ENCODE measurements at places on chromosomes 2 and 18.
A peak's percentile ranks its signal among the peaks of the same experiment; 100 is the strongest.

DNA sequence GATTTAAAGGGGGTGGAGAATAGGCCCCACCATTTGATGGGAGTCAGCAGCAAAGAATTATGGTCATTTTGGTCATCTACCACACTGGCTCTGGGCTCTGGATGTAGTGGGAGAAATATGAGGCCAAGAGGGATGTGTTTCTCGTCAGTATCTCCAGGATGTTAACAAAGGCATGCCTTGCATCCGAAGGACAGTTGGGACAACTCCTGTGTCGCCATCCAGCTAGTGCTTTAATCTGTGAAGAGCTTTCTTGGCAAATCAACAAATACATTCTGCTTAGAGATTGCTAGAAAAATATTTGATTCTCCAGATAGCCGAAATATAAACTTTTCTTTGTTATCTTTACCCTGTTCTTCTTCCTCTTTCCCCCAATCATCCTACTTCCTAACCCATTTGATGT lies 287.1 kb upstream of the TNP1 start:
- DNase-seq: no peak

DNA sequence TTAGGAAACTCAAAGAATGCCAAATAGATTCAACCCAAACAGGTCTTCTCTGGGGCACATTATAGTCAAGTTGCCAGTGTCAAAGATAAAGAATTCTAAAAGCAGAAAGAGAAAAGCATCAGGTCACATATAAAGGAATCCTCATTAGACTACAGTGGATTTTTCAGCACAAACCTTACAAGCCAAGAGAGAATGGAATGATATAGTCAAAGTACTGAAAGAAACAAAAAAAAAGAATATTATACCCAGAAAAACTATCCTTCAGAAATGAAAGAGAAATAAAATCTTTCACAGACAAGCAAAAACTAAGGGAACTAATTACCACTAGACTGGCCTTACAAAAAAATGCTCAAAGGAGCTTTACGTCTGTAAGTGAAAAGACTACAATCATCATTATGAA lies 65.5 kb downstream of the TBR1 start:
- DNase-seq: no peak

DNA sequence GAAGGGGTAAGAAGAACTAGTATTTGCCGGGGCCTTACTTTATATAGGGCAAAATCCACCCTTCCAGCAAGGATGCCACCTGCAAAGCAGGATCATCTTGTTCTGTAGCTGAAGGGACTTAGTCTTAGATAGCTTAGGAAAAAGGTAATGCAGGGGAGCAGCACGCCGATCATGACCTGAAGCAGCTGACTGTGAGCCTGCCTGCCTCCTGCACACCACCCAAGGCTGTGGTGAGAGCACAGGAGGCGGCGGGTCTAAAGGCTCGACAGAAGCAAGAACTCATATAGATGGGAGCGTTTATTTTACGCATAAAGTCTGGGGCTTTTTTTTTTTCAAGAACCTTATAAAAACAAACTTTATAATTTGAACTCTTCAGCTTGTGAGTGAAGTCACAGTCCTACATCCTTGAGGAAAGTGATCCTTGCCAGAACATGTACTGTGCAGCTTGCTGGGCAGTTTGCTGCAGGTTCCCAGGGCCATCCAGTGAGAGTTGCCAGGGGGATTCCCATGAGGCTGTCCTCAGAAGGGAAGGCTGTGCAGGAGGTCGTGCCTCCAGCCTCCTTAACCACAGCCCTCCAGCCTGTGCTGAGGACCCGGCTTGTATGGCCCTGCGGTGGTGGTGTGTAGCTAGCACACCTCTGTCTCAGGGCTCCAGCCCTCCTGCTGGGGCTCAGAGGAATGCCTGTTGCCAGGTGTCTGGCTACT lies 92.1 kb downstream of the RNF144A start:
- no peak for DNase-seq

GRCh38 chr2:182621810-182622209 lies 94.2 kb upstream of the DNAJC10 start:
- DNase-seq: no peak

DNA sequence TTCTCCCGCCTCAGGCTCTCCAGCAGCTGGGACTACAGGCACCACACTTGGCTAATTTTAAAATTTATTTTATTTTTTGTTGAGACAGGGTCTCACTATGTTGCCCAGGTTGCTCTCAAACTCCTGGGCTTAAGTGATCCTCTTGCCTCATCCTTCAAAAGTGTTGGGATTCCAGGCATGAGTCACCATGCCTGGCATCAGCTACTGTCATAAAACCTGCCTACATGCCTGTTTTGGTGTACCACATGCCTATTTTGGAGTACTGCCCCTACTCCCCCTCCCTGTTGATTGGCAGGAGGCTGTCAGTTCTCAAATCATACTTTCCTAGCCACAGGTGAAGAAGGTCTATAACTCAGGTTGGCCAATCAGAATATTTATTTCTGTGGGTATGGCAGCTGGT lies 64.0 kb downstream of the CHST9 start:
- no peak for DNase-seq

DNA sequence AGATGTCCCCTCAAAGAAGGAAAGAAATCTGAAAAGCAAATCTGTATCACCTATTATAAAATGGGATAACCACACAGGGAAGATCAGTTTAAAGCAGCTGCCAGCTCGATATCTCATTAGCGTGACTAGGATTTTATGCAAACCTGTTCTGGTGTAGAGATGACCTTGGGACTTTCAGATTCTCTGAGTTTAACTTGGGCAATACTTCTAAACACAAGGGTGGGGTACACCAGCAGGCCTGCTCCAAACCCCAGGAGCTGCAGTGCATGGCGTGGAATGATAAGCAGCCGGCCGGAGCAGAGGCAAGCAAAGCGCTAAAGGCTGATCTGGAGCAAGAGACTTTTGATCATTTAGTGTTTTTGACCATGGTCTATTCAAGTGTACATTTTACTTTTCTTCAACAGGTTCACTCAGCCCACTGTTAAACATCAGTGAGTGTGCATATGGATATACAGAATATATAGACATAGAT lies 4.7 kb downstream of the SERTAD2 start:
- DNase-seq: no peak

- no peak for DNase-seq
Observed at GRCh38 chr2:239475161-239476028, 74.6 kb upstream of the HDAC4 start.

DNA sequence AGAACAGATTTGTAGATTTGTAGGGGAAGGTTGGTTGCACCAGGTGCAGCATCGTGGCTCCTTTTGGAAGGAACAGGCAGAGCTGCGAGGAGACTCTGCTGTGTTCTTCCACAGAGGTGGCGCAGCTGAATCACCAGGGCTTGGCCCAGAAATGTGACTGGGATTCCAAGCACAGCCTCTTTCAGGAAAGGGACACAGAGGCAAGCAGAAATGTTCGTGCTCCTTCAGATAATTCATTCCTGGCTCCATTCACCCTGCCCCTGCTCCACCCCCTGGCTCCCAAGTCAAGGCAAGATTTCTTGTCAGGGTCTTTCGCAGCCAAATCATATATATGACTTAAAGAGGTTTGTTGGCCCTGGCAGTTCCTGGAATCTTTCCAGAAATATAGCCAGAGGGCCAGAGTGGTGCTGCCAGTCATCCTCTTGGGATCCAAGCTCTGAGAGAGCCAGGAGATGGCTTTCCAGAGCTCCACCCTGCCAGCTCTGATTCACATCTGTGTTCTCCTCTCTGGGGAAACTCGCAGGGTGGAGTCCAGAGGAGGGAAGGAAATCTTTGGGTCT lies 203.9 kb upstream of the TANK start:
- DNase-seq: no peak

GRCh38 chr18:666628-667027 lies 9.2 kb downstream of the TYMS start:
- no peak for DNase-seq

DNA sequence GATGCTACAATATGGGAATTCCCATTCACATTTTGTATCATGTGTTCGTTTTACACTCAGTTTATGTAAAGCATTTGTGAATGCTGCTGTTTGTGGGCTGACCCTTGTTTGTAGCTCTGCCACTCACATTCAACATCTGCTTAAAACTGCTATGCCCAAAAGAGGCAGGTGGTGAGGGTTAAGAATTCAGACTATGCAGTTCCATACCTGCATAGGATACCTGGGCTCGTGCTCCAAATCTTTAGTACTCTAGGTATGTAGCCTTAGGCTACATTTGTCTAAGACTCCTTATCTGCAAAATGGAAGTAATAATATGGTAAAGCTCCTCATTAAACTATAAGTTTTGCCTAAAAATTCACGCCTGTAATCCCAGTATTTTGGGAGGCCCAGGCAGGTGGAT lies 199.5 kb downstream of the GPD2 start:
- no peak for DNase-seq

DNA sequence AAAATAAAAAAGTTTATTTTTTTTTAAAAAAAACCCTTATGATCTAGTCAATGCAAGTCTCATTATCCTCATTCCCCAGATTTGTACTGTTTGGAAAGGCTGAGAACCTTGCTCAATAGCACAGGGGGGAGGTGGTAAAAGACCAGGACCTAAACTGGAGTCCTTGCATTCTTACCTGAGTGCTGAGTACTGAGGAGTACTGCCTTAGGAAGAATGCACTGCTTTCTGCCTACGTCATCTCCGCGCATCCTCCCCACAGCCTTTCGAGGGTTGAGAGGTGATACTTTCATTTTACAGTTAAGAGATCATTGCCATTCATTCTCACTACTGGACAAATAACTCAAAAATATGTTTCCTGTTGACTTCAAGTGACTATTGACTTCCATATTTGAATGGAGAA lies 73.8 kb downstream of the MAP3K20 start:
- peak; percentile 35 for DNase-seq

DNA sequence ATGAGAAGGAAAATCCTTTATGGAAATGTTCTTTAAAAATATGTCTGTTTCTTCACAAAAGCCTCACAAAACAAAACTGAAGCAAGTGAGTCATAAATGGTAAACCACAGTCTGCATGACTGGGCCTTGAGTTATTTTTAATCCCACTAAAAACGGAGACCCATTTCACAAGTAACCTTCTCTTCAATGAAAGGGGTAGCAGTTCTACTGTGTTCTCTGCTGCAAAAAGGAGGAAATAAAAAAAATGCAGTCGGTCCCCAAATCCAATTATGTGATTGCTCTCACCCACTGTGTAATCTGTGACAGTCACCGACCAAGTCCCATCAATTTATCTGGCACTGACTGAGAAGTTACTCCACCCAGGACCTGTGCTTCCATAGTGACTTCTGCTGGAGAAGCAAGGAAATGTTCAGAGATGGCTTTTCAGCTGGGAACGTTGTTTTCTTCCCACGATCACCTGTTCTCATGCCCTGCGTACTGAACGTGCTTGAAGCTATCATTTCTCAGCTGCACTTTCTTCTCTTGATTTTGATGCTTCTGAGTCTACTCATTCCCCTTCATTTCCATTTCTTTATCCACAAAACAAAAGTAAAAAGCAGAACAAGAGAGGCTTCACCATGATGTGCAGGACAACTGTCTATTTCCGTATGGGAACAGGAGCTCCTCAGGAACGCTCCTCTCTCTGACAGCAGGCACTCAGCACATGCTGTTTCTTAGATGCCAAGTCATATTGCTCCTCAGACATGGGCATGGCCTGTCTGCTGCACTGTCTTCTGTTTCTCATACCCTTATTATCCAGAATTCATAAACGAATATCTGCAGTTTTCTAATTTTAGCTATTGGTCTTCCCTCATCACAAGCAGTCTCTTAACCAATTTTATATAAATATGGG lies 80.0 kb upstream of the TMEM200C start:
- DNase-seq: no peak

DNA sequence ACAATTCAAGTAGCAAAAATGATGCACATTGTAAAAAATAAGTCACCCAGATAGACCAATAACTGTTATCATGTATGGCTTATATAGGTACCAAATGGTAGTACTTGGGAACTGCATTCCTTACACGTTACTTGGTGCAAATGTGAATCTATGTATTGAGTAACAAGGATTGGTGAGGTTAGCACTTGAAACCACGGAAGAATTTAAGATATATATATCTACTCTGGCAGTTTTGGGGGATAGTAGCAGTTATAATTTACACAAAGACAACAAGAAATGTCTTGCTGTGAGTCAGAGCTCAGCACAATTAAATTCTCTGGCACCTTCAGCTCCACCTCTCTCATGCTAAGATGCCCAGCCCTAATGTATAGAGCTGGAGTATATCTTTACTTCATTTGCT lies 359.4 kb upstream of the RAB12 start:
- DNase-seq: no peak

DNA sequence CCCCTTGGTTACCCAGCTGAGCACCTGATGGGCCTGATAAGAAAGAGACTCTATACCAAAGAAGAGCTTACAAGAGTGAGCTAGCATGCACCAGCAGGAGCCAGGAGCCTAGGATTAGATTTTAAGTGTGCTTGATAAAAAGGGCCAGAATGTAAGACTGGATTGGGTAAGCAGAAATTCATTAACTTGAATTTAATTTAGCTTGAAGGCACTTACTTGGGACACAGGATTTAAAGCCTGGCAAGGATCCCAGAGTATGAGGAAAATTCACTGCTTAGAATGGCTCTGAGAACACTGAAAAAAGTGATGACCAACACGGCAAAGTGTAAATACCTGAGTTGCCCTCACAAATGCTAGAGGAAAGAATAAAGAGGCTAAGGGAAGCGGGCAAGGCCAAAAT lies 91.3 kb upstream of the RBBP8 start:
- no peak for DNase-seq

DNA sequence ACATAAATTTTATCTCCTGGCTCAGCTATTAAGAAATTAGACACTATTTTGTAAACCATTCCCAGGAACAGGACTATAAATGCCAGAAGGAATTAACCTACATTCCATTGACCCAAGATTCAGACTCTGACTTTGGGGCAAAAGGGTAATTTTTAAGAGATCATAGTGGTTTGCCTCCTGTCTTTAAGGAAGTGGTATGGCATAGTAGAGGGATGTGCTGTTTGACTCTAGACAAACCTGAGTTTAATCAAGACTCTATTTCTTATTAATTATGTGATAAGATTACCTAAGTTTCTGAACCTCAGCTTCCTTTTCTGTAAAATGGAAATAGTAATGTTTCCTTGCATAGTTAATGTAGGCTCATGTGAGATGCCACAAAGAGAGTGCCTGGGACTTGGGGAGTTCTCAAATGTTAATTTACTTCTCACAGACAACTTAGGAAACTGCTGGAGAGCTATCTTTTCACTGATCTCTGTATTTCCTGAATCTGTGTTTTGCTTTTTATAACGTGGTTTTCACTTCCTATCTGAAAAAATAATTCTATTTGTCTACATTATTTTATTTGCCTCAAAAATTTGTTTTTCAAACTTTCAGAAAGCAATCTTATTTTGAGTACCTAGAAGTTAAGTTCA lies 11.9 kb upstream of the SLC40A1 start:
- DNase-seq: no peak

- no peak for DNase-seq
Observed at GRCh38 chr2:41941831-41942230, 106.0 kb upstream of the PKDCC start.

GRCh38 chr2:239215136-239215925 lies 185.5 kb downstream of the HDAC4 start:
- no peak for DNase-seq

DNA sequence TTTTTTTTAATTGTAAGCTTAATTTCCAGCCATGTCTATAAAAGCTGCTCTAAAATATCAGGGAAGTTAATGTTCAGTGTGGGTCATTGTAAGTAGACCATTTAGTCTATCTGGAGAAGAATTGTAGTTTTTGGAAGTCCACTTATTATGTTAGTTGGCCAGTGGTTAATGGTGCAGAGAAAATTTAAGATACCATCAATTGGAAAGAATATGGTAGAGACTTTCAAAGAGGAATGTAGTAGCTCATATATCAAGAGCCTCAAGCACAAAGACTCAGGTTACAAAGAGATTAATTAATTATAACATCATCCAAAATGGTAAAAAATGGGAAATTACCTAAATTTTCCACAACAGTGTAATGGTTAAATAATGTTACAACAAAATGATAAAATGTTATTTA lies 127.8 kb upstream of the CAVIN2 start:
- no peak for DNase-seq

Measured in stimulated activated CD8-positive, alpha-beta memory T cell treated with anti-CD3 and anti-CD28 coated beads, Interleukin-4, amount 100 ng/mL, for 24 hours (primary cell).